ENCODE measurements at places on chromosomes 6 and 20.

GRCh38 chr6:9064156-9064555 is 628.8 kb upstream of the SLC35B3 start:
- DNase-seq, result no peak

DNA sequence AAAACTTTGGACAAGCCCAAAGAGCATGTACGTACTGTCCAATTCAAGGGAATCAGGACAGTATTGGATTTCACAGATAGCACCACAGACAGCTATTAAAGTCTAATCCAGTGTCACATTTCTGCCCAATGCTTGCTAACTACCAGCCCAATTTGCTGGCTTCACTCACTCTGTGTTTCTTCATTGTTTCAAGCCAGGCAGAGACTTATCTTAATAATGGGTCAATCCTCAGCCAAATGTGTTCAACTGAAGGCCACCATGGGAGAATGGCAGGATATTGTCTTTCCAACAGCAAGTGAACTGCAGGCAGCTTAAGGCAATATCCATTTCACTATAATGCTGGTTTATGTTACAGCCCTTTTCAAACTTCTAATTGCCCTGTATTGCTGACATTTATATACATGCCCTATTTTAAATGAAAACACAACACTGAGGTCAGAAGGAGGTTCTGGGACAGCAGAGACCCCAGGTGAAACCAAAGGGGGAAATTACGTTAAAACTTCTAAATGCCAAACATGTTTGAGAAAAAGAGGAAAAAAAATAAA is 142.1 kb upstream of the RSPO3 start:
- no peak for DNase-seq

- peak; percentile 88 for DNase-seq
Measured at GRCh38 chr6:52929321-52930164, 20.0 kb upstream of the GSTA3 start.

- no peak for DNase-seq
Measured at GRCh38 chr20:38799203-38799602, 6.3 kb upstream of the PPP1R16B start.

DNA sequence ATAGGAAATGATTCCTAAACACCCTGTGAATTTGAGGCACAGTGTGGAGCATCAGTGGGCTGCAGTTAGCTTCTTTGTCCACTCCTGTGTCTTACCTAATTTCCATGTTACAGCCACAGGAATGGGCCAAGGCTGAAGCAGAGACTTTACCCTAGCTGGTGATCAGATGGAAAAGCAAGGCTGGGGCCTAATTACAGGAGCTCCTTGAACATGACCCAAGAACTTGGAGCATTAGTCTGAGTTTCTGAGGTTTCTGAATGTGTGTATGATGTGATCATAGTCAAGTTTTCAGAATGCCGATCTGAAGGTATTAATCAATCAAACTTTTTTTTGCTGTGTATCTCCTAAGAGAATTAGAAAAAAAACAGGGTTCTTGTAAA is 18.0 kb downstream of the HECA start:
- no peak for DNase-seq

- no peak for DNase-seq
Measured at GRCh38 chr20:54068495-54068894, 1.9 kb downstream of the BCAS1 start.

GRCh38 chr6:143414769-143415168 is 35.7 kb downstream of the ADAT2 start:
- DNase-seq, result no peak

- no peak for DNase-seq
Measured at GRCh38 chr6:68042339-68043121, 592.6 kb upstream of the ADGRB3 start.

DNA sequence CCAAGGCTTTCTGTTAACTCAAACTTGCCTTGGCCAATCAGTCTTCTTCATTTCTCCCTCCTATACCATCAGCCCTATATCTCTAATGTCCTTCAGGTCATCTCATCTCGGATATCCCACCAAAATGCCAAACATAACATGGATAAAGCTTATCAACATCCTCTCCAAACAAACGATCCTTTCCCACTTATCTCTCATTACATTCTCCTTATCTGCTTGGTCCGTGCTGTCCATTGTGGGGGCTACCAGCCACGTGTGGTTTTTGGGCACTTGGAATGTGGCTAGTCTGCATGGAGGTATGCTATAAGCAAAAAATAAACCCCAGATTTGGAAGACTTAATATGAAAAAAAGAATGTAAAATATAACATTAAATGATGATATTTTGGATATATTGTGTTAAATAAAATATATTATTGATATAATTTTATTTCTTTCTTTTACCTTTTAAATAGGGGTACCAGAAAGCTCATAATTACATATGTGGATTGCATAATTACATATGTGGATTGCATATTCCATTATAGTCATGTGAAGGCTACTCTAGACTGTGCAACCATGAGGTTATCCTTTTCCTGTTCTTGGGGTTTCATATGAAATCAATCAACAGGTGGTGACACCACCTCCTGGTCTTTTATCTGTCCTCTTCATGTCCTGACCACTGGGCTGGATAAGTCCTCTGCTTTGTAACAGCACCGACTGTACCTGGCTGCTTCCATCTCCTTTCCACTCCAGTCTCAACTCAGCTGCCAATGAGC is 123.0 kb downstream of the CD83 start:
- no peak for DNase-seq

DNA sequence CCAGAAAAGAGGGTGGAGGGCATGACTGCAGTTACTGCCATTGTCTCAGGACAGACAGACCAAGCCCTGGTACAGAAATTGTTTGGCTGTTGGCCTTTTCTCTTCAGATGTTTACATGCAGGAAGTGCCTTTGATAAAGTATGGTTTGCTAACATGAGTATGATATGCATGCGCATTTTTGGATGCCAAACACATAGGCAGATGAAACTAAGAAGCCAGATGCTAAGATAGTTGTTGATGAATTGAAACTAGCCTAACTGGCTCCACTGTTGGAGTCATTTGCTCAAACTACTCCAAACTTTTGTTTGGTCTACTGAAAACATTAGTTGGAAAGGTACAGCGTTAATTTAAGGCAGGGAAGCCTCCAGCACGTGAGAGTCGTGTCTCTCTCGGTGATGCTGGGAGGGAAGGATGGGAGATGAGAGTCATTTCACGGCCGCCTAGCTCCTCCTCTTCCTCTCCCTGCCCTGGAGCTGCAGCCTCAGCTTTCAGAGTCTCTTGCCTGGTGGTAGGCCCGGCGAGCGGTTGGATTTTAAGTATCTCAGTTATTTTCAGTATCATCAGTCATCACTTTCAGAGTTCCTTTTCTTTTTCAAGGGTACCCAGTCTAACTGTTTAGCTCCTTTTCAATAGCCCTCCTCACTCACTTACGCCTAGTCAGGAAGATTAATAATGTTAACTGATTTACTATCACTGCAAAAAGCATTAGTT is 29.7 kb downstream of the RREB1 start:
- peak; percentile 74 for DNase-seq

DNA sequence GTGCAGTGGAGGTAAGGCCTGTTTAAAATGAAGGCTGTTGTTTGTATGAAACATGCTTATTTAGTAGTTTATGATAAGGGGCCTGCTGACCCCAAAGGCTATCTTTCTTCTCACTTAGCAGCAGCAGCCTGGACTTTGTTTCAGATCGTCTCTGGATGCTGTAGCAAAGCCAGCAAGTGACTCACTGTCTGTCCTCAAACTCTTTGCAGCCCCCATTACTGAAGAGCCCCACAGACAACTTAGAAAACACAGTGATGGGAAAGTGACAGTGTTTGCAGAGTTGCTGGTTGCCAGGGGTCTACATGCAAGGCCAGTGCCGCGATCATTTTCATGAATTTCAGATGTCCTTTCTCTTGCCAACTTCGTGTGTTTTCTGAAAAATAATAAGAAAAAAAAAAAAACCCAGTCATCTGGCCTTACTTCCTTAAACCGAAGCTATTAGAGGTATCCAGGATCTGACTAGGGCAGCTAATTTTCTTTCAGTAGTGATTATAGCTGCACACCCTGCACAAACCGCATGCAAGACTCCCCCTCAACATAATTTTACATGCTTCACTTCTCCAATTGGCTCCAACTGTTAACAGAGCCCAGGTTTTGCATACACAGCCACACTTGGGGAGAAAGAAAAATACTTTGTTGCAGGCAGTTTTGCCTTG is 11.6 kb upstream of the F13A1 start:
- no peak for DNase-seq

- no peak for DNase-seq
Measured at GRCh38 chr6:168167431-168168315, 88.7 kb upstream of the FRMD1 start.

GRCh38 chr20:38932457-38933120 is 6.4 kb downstream of the FAM83D start:
- no peak for DNase-seq

- DNase-seq, result no peak
Measured at GRCh38 chr6:146546443-146547043, 2.9 kb downstream of the RAB32 start.

DNA sequence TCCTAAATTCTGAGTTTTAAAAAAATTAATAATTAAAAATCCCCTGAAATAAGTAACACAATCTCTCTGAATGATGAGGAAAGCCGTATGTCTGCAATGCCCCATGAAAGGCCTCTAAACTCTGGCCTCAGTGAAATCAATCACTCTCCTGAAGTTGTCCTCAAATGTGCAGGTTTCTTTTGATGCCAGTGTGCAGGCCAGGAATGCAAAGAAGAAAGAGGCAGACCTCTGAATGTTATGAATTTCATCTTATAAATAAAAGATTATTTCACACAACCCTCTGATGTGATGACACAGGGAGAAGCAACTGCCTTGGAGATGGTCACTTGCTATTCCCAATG is 121.8 kb downstream of the TBXT start:
- no peak for DNase-seq

DNA sequence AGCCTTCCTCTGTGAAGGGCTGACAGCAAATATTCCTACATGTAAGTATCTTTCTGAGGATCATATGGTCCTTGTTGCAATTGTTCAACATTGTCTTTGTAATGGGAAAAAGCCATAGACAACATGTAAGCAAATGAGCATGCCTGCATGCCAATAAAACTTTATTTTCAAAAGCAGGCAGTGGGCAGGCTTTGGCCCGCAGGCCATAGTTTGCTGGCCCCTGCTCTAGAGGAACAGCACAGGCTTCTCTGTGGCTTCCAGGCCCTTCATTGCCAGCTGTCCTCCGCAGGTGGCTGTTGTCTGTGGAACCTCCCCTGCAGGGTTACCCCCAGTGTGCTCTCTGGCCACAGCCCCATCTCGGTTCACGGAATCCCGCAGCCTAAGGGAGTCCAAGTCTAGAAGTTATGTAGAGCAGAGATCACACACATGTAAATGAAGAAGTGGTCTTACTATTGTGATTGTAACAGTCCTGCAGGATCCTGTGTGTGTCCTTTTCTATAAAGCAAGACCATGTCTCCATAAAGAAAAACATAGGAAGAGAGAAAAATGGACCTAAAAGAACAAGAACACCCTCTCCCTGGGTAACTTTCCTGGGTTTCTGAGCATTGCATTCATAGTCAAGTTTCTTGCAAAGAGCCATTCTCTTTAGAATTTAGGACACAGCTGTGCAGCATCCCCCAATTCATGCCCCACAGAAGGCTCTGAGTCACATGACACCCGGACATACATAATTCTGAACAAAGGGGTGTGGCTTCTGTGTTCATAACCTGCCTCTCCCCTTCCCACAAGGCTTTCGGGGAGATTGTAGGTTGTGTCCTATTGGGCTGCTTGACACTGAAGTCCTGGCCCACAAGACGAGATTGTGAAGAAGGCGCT is 10.0 kb downstream of the UNC93A start:
- DNase-seq, result no peak

DNA sequence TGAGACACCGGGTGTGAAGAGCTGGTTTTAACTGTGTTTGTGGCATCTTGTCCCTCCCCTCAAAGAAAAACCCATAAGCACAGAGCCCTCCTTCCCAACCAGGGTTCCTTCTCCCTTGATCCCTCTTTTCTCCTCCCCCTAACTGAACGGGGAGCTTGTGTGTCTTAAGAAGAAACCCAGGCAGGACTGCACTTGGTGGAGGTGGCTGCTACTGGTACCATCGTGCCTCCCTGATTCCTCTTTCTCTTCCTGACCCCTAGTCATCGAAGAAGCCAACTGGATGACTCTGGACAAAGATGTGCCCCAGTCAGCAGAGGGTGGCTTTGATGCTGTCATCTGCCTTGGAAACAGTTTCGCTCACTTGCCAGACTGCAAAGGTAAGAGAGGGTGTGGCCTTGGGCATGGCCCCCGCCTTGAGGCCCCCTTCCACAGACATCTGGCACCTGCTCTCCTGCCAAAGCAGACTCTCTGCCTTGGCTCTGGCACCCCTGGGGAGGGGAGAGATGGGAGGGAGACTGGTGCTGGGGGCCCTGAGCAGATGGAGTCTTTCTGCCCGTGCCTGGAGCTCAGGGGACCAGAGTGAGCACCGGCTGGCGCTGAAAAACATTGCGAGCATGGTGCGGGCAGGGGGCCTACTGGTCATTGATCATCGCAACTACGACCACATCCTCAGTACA is 2.1 kb downstream of the GNMT start:
- no peak for DNase-seq

DNA sequence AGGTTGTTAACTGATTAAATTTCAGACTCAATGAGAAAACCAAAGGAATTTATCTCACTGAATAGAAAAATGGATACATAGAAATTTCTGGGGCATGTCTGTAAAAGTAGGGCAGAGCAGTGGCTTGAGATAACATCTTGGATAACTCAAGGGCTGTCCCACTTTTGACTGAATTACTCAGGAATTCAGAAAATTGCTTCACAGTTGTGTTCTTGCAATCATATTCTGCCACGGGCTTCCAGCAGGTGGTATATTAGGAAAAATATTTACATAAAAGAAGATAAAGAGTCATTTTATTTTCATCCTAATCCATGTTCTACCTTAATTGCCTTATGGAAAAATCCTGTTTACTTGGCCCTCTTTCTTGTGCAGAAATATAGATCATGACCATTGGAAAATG is 156.4 kb upstream of the AKIRIN2 start:
- DNase-seq, result no peak

GRCh38 chr6:116363759-116364158 is 7.0 kb upstream of the DSE start:
- DNase-seq, result no peak

All from erythroblast (primary cell).